ENCODE measurements at places on chromosomes 6 and 20.

- no peaks in the 10 kb centered on the region for H3K36me3 ChIP-seq
Measured at GRCh38 chr6:63943826-63944225, 308.2 kb downstream of the PHF3 start.

DNA sequence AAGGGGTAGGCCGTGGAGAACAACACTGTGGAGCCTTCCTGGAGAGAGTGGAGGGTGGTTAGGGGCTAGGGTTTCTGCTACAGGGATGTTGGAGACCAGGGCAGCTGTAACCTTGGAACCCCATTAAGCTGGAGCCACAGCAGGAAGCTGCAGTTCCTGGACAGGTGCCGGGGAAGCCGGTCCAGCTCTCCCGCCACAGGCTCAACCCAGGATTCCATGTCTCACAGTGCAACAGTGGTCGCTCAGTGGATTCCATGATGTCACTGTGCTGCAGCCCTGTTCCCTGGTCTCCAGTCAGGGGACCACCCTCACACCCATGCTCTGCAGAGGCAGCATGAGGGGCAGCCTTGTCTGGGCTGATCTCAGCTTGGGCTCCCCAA is 264.6 kb upstream of the CDYL start:
- peaks cover 3% of the 10 kb centered on the region for H3K27me3 ChIP-seq
- DNase-seq: no peak
- H3K4me3 ChIP-seq: no peak overlapping the region
- H3K36me3 ChIP-seq: no peaks in the 10 kb centered on the region

DNA sequence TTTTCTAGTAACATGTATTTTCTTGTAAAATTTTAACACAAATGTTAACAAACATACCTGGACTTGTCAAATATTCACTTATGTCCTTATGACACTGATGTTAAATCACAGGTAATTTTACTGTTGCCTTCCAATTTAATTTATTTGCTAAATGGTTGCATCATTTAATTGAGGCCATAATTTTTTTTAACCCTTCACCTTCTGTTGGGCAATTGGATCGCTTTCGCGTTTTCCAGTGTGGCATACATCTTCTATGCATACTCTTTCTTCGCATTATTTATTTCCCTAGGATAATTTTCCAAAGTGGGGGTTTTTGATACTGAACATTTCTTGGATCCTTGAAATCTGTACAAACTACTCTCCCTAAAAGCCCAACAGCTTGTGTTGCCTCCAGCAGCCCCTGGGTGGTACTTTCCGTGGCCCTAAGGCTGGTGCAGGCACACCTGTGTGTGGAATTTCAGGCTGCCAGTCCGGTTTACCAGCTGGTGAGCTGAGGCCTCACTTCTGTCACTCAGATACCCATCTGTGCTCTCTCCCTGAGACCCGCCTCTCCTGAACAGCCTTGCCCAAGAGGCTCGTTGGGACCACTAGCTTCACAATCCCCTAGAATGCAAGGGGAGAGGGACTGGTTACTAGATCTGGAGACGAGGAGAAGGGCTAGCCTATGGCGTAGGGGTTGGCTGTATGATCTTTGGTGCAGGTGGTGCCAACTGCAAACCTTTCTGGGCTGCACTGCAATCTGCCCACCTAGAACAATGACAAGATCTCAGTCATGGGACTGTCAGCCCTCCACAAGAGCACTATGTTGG is 11.2 kb upstream of the C20orf144 start:
- H3K27ac ChIP-seq: no peak overlapping the region
- no peak for DNase-seq
- no peaks in the 10 kb centered on the region for H3K27me3 ChIP-seq
- H3K4me3 ChIP-seq: no peak overlapping the region
- peaks cover 6% of the 10 kb centered on the region for H3K4me1 ChIP-seq

GRCh38 chr6:44475779-44476434 is 88.4 kb downstream of the CDC5L start:
- H3K27me3 ChIP-seq: no peaks in the 10 kb centered on the region
- DNase-seq: peak; percentile 64

GRCh38 chr6:136945711-136946121 is 23.6 kb downstream of the SLC35D3 start:
- DNase-seq: no peak
- H3K4me1 ChIP-seq: no peaks in the 10 kb centered on the region
- H3K27ac ChIP-seq: no peak overlapping the region
- peaks cover 11% of the 10 kb centered on the region for H3K36me3 ChIP-seq
- no peak overlapping the region for H3K4me3 ChIP-seq
- peaks cover 3% of the 10 kb centered on the region for H3K27me3 ChIP-seq

DNA sequence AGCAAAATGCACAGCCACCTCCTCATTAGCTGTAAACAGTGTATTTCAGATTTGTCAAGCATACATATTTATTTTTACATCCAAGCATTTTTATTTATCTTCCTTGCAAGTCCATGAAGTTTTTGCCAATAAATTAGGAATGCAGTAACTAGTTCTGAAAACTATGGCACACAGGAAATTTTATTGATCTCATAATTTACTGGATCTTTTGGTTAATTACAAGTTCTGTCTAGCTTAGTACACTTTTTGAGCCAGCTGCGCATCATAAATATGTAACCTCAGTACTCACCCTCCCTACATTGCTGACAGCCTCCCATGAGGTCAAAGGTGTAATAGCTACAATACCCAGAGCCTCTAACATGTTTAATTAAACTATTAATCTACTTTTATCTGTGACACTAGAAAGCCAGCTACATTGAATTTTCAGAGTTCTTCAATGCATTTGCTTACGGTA is 898.2 kb downstream of the KIF16B start:
- no peaks in the 10 kb centered on the region for H3K4me1 ChIP-seq
- H3K27me3 ChIP-seq: no peaks in the 10 kb centered on the region
- no peak overlapping the region for H3K4me3 ChIP-seq
- no peak for DNase-seq
- no peaks in the 10 kb centered on the region for H3K36me3 ChIP-seq
- no peak overlapping the region for H3K27ac ChIP-seq

DNA sequence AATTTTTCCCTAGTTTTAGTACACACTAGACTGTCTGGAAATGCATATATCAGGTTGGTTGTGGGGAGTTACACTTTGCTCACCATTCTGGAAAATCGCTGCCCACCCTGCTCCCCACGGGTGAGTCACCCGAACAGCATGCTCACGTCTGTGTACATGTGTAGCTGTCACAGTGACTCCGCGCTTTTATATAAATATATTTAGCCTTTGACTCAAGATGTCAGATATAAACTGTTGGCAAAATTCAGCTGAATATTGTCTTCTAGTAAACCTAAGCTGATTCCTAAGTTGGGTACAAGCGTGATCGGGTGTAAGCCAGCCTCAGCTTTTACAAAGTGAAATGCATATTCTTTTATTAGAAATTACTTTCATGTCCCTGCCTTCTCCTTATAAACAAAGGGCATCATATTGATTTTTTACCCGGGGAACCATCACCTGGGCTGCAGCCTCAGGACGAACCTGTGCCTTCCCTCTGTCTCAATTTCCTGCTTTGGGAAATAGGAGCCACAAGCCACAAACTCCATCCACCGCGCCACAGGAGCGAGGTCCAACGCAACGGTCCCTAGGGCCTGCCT is 4.3 kb downstream of the SDCBP2 start:
- H3K4me3 ChIP-seq: no peak overlapping the region

- H3K36me3 ChIP-seq: no peaks in the 10 kb centered on the region
- H3K27me3 ChIP-seq: peaks cover 65% of the 10 kb centered on the region
- no peak for DNase-seq
- H3K4me1 ChIP-seq: peaks cover 1% of the 10 kb centered on the region
- H3K4me3 ChIP-seq: no peak overlapping the region
Measured at GRCh38 chr20:57291003-57291402, 24.6 kb upstream of the BMP7 start.

DNA sequence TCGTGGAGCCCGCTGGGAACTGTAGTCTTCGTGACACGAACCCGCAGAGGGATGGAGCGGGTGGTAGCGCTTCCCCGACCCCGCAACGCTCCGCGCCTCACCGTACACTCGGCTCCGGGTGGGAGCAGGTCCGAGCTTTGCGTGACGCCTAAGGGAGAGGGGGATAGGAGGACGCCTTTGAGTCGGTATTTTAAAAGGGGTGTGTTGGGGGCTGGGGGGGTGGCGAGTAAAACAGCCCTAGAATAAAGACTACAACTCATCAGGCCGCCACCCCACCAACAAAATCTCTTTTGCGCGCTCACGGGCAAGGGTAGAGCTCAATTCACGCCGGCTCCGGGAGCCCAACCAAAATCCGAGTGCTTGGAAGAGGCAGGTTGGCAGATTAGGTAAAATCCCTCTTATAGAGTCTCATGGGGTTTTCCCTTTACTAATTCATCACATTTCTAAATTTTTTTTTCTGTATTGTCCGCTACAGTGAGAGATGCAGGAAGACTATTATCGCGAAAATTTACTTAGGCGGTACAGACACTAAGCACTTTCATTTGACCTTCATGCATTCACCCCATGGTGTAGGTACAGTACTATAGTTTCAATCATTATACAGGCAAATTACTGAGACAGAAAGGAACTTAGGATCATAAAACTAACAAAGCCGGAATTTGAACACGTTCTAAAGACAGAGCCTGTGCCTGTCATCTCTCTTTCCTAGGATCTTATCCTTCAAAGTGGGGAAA is 706 bp upstream of the SNX14 start:
- H3K4me3 ChIP-seq: peak overlapping the region; percentile 97
- no peaks in the 10 kb centered on the region for H3K36me3 ChIP-seq
- DNase-seq: no peak
- H3K27ac ChIP-seq: peak overlapping the region; percentile 98
- peaks cover 49% of the 10 kb centered on the region for H3K4me1 ChIP-seq

DNA sequence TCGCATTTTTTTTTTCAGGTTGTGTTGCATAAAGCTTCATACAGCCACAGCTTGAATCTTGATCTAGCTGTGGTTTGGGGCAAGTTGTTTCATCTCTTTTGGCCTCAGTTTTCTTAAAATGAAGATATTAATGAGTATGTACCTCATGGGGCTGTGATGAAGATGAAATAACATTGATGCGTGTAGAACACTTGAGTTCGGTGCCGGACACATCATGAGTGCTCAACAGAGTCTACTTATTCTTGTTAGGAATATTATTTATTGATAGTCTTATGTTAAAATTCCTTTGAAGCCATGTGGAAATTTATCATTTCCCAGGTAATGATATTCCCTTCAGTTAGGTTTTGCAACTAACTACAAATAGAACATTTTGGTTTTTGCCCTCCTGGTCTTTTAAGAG is 3.4 kb downstream of the PAQR8 start:
- peaks cover 44% of the 10 kb centered on the region for H3K4me1 ChIP-seq
- H3K27me3 ChIP-seq: no peaks in the 10 kb centered on the region
- H3K36me3 ChIP-seq: peaks cover 55% of the 10 kb centered on the region

DNA sequence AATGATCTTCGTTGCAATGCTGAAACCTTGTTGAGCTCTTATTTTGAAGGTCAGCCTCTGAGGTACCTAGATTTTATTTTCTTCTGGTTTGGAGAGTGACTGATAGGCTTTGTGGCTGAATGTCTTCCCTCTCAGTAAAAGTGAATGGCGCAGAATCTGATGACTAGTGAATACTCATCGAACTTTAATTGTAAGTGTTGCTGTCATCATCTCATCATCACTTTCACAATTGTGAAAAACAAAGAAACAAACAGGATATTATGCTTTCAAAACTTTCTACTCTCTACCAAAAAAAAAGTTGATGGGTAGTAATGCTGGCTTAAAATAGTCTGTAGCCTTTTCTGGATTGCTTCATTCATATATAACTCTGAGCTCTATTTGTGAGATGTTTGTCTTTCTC is 239.5 kb upstream of the RAB32 start:
- no peak overlapping the region for H3K4me3 ChIP-seq
- no peak overlapping the region for H3K27ac ChIP-seq
- no peak for DNase-seq
- peaks cover 2% of the 10 kb centered on the region for H3K27me3 ChIP-seq
- no peaks in the 10 kb centered on the region for H3K4me1 ChIP-seq
- H3K36me3 ChIP-seq: no peaks in the 10 kb centered on the region

DNA sequence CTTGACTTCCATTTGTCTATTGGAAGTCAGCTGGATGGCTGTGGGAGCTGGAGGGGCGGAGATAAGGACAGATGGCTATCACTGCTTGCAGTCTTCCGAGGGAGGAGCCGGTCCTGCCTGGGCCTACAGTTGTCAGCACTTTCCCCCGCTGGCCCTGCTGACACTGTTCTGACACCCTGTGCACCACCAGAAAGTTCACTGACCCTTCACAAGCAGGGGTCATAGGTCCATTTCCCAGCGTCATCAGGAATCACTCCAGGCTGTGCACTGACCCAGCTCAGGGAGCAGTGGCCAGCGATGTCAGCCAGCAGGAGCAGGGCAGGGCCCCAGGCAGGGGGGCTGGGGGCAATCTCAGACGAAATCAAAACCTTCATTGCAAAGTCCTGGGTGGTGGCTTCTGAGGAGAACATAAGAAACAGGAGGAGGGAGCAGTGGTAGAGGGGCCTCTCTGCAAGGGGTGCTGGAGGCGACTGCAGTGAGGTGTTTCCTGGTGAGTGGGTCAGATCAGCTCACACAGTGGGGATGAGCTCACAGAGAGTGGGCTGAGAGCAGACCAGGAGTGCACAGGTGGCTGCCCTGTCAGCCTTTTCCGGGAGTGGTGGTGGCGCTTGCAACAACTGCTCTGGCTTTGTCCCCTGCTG is 26.5 kb upstream of the PLEKHG1 start:
- no peak for DNase-seq
- H3K27ac ChIP-seq: no peak overlapping the region
- H3K36me3 ChIP-seq: no peaks in the 10 kb centered on the region
- no peak overlapping the region for H3K4me3 ChIP-seq
- peaks cover 44% of the 10 kb centered on the region for H3K27me3 ChIP-seq

DNA sequence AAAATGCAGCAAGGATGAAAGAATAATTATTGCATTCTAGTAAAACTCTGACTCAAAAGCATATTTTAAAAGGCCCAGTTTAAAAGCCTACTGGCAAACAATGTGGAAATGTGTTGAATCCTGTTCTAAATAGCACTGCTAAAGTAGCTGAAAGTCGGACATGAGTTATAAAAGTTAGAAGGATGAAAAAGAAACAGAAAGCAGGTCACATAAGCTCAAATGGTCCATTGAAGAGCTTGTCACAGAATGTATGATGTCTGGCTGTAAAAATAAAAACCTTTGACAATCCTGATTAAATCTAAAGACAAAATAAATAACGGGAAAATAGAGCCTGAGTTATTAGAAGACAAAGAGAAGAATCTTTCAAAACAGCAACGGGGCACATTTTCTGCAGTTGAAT is 218.6 kb upstream of the UFL1 start:
- DNase-seq: no peak
- no peaks in the 10 kb centered on the region for H3K4me1 ChIP-seq
- H3K27me3 ChIP-seq: no peaks in the 10 kb centered on the region
- no peak overlapping the region for H3K27ac ChIP-seq
- H3K36me3 ChIP-seq: no peaks in the 10 kb centered on the region

GRCh38 chr6:45970326-45970725 is 45.3 kb downstream of the CLIC5 start:
- H3K27me3 ChIP-seq: no peaks in the 10 kb centered on the region
- no peak for DNase-seq
- no peaks in the 10 kb centered on the region for H3K36me3 ChIP-seq
- peak overlapping the region; percentile 4 for H3K4me3 ChIP-seq
- peaks cover 12% of the 10 kb centered on the region for H3K4me1 ChIP-seq

DNA sequence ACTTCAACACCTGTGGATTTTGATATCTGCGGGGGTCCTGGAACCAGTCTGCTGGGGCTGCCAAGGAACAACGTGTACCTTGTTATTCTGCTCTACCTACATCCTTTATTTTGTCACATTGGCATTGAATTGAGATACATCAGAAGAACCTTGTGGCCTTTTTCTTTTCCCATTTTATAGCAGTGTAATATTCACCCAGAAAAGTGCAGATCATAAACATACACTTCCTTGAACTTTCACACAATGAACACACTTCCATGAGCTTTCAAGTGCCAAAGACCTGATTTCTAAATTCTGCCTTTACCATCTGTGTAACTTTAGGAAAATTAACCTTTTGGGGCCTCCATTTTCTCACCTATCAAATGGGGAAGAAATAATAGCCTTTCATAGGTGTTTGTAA is 29.9 kb upstream of the RREB1 start:
- H3K36me3 ChIP-seq: no peaks in the 10 kb centered on the region
- H3K27ac ChIP-seq: no peak overlapping the region
- DNase-seq: no peak
- no peaks in the 10 kb centered on the region for H3K27me3 ChIP-seq
